HT1080 (cell line): ENCODE measurements at places on chromosomes 13 and 19.

GRCh38 chr13:25857830-25858229, 194.0 kb downstream of the SHISA2 start:
- DNase-seq: no peak

DNA sequence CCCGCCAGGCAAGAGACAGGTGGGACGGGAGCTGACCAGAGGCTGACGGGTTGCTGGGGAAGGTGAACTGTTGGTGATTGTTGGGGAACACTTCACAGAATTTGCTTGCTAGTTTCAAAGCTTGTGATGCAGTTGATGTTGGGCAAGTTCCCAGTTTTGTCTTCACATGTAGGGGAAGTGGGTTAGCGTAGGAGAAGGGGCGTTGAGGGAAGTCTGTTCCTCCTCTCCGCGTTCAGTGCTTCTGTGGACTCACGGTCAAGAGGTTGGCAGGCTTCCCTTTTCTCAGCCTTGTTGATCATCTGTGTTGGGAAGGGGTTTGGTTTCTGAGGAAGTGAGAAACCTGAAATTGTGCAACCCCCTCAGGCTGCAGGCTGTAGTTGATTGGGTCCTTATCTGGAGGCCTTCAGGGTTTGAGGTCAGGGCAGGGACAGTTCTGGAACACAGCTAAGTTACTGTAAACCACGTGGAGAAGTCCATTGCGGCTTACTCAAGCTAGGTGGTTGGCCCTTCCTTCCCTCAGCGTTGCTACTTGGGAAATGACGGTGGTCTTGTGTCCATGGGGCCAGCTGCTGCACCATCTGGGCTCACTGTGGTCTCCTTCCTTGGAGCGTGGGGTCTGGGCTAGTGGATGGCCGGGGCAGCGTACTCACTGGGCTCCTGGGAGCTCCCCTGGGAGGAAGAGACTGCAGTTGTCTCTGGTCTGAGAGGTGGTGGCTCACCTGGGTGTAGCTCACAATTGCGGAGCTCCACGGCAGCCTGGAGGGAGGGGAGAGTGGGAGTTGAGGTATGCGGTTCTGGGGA, 7.5 kb downstream of the RPS9 start:
- DNase-seq: peak; percentile 70

DNA sequence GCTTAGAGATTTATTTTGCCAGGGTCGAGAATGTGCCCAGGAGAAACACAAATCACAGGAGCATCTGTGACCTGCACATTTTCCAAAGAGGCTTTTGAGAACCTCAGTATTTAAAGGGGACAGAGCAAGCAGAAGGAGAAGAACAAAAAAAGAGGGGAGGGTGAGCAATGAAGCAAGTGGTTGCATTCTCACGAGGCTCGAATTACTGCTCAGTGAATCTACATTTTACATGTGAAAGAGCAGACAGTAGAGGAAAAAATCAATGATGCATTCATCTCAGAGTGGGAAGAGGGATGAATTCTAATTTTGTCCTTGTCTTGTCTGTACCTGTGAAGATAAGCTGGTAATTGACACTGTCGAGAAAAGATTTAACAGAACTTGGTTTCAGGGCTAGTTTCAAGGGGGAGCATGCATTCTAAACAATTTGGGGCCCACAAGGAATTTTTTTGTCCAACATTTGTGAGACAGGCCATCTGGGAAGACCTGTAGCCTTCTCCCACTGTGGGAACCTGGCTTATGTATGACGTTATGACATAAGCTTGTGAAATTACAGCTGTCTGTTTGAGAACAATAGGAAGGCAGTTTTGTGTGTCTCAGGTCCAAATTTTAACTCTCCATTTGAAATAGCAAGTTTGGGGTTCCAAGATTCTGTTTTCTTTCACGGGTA, 855.1 kb downstream of the SLITRK5 start:
- DNase-seq: peak; percentile 25

- DNase-seq: no peak
These were observed 470.3 kb upstream of the SLITRK6 start for GRCh38 chr13:86269511-86269910.

- no peak for DNase-seq
These were observed 1.5 kb upstream of the GRWD1 start for GRCh38 chr19:48444129-48444935.

GRCh38 chr19:48558018-48558684, 6.2 kb downstream of the SULT2B1 start:
- peak; percentile 73 for DNase-seq

DNA sequence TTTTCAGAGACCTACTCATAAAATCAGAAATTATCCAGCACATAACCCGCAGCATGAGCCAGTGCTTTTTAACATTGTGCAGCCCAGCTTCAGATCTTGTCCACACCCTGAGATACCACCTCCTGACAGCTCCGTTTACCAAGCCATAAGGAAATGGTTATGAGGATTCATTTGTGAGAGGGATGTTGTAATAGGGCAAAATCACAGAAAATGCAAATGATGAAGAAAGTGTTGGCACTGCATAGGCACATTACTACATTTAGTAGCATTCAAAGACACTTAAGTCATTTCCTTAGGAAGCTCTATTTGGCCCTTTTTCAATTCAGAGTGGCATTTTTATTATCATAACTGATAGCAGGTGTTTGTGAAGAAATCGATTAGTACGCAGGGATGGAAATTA, 277.5 kb downstream of the DNAJC15 start:
- peak; percentile 12 for DNase-seq
